Mucosa of gallbladder (tissue), 1 donor: ENCODE measurements at places on chromosomes 12 and 14. TPM values are rescaled to one million over a fixed set of nuclear protein-coding genes. Genes with fewer than 3 reads are reported as not detected.

DNA sequence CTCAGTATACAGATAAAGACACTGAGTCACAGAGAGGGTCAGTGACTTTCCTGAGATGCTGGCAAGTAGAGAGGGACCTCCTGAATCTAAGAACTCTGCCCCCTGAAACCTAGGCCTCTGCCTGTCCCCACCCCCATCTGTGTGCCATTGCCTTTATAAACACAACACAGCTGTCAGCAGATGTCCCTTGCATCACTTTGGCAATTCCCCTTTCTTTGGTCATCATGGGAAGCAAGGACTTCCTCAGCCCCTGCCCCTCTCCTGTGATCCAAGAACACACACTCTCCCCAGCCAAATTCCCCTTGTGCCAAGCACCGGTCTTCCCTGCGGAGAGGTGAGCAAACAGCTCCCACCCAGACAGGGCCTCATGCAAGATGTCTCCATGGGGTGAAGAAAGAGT is 8.3 kb downstream of the TSPAN11 start:
- no peak for DNase-seq

DNA sequence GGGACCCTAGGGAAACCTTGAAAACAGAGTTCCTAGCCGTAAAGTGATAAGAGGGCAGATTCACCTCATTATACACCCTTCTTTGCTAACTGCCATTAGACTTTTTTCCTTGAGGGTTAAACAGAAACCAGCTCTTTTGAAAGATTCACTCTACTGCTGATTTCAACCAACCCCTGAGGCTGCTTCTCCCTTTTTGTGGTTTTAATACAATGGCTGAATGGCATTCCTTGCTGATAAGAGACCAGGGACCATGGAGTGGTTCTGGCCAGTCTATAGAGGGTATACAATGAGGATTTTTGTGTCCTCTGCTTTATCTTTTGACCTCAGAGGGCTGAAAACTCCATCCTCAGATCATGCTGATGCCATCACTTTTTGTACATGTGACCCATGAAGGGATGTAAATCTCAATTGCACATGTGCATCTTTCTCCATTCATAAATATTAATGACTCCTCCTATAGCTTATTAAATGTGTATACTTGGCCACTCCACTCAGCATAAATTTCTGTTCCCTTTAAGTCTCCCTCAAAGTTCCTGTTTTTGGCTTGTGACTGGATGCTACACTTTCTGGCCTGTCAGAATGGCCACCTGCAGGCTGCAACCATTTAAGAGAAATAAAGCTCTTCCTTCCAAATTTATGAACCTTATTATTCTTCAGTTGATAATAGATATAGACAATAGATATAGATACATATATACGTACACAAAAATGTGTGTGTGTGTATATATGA is 233.8 kb upstream of the SEL1L start:
- DNase-seq: no peak

GRCh38 chr14:96318836-96319235 is 44.3 kb downstream of the ATG2B start:
- DNase-seq: no peak

KLRC3 gene
- total RNA-seq: not detected

- DNase-seq: no peak
These were observed 50.3 kb downstream of the MAP1LC3B2 start for GRCh38 chr12:116609319-116610114.

PHETA1 gene
- total RNA-seq: 24.1 TPM

DNA sequence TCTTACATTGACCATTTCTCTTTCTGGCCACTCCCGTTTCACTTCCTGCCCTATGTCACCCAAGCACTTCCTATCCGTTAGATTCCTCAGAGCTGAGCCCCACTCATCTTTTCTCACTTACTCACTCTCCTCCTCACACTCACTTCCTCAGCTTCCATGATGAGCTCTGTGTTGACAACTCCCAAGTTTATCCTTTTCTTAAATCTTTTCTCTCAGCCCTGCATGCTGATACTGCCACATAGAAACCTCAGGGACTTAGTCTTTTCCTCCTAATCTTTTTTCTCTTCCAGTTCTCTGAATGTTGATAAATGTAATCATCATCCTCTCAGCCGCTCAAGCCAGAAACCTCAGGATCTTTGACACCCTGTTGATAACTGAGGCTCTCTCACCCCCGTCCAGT is 99.6 kb downstream of the ANO6 start:
- no peak for DNase-seq

DNA sequence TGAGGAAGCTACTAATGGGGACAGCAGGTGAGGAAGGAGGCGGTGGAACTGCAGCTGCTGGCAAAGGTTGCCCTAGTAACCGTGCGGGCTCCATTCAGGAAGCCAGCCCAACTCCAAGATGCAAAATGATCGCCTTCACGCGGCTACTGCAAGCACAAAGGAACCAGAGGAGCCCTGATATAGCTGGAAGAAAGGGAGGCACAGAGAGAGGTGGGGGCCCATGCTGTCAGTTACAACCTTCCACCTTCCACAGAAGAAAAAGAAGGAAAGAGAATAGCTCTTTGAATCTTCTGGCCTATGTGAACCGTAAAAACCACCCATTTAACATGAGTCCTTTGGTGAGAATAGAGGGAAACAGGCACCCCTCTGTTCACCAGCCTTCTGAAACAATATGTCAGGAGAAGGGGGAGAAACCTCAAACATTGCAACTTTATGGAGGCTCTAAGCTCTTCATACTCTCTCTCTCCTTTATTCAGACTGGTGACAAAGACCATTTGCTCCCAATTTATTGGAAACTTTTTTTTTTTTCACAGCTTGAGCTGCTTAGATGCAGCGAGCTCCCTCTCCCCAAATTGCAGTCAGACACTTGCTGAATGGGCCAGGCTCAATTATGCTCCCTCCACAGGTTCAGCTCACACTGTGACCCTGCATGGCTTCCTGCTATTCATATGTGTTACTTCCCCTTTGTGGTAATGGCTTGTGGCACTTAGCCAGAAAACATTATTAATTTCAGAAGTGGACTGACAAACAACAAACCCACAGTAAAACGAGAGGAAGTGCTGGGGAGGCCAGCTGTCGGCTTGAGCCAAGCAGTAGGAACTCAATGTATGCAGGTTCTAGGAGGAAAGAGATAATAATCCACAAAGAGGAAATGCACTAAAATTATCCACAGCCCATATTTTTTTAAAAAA is 6.2 kb downstream of the DUSP6 start:
- peak; percentile 77 for DNase-seq
